ENCODE measurements at places on chromosomes 13 and 19.

DNA sequence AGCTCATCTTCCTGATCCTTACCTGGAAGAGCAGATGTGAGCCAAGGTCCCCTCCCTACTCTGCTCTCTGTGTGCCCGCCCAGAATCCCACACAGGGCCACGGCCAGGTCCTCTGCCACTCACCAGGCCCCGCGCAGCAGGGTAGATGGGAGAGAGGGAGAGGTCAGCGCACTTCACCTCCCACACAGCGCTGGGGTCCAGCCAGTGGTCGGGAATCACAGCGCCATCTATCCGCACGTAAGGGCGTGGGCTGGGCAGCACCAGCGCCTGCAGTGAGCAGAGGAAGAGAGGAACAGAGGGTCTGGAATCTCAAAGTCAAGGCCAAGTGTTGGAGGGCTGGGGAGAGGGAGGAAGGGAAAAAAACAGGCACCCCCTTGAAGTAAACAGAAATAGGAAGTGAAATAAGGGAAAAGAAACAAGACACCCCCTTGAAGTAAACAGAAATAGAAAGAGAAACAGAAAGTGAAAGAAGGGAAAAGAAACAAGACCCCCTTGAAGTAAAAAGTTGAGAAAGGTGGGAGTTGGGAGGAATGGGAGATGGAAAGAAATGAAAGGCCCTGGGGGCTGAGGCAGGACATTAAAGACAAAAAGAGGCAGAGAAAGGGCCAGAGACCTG is 7.0 kb upstream of the PLA2G4C start:
- DNase-seq = no peak

- DNase-seq = no peak
These were observed 297.9 kb upstream of the ARGLU1 start for GRCh38 chr13:106865716-106866440.

DNA sequence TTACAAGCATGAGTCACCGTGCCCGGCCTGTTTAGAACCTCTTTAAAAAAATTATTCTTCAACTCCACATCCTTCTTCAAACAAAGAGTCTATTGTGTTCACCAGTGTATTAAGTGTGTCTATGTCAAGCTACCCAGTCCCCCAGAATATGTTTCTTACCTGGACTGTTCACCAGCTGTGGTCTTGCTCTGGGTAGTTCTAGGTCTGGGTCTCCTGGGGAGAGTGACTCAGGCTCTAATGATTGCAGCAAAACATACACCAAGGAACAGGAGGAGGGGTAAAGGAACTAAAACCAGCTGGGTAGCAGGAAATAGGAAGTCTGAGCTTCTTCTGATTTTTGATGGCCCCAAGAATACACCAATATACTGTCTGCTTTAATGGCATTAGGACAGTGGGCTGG is at the start of gene FPR1:
TSS of gene FPR1 (minus strand) at position 224 of the 400 bp plus-strand sequence. CDS start 4,884 bp downstream, outside the sequence.
- DNase-seq = no peak

DNA sequence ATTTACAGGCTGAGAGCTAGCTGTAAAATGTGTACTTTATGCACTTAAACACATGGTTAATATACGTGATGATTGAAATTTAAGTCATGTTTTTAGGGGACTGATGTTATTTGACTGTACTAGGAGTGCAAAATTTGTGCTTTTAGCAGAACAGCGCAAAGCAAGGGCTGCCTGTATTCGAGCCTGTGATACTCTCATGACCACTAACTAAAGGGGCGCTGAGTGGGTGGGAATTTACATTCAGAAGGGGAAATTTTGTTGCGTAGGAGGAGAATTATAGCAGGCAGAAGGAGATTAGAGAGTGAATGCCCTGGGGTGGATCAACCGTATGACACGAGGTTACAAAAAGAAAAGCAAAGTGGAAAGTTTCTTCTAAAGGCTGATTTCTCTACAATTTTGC is 271.8 kb upstream of the HTR2A start:
- DNase-seq = no peak

DNA sequence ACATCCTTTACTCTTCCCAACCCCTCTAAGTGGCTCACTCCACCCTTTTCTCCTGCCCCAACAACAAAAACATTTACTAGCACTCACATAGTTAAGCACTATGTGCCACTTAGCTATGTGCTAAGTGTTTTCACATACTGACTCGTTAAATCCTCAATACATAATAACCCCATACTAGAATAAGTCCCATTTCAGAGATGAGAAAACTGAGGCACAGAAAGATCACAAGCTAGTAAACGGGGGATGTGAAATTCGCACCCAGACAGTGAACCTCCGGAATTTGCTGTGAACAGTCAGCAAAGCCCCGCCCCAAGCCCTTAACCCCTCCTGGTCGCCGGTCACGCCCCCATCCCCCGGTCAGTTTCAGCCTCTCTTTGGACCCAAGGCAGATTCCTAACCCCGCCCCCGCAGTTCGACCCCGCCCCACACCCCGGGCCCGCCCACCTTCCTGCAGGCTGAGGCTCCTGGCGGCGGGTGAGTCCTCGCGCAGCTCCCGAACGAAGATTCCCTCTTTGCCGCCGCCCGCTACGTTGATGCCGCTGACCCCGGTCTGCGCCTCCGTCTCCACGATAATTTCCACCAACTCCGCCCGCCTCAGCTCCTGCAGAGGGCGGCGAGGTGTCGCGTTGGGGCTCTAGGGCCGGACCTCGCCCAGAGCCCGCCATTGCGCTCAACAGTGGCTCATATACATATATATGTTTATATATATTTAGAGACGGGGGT is 9.8 kb downstream of the PRX start:
- DNase-seq = peak; percentile 61

GRCh38 chr13:71714802-71715375 is 152.1 kb downstream of the DACH1 start:
- DNase-seq = no peak

GRCh38 chr19:49553451-49554271 is 25.9 kb downstream of the RCN3 start:
- DNase-seq = no peak

DNA sequence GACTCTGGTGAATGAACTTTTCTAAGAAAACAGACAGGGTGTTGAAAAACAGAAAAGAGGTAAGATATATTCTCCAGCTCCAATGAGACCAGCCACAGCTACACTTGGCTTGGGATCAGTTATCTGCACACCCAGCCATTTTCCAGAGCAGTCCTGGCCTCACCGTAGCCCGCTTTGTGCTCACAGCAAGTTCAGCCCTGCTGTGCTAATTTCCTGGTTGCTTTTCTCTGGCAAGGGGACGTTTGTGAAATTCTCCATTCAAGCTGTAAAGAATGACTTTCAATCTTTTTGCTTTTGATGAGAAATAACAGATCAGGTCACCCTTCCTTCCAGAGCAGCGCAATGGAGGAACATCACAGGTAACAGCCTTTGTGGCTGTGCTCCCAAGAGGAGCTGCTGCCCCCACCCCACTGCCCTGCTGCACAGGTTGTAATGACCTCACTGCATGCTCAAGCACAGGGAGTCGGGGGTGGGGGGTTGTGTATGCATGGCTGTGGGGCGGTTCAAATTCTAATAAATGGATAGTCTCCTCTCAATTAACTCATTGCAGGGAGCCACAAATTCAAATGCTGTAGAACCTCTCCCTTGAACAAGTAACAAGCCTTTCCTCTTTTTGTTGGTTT is 516.6 kb upstream of the NBEA start:
- DNase-seq = no peak

GRCh38 chr19:1279782-1280341 is 4.5 kb downstream of the FAM174C start:
- peak; percentile 75 for DNase-seq

DNA sequence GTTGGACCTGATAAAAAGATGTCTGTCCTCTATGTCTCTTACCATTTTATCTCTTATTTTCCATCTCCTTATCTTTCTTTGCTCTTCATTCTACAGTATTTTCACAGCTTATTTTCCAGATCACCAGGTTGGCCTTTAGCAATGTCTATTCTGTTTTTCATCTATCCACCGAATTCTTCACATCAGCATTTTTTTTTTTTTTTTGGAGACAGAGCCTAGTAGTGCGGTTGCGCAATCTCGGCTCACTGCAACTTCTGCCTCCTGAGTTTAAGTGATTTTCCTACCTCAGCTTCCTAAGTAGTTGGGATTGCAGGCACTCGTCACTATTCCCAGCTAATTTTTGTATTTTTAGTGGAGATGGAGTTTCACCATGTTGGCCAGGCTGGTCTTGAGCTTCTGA is 49.0 kb downstream of the DNAJC15 start:
- DNase-seq = no peak

Data from activated CD4-positive, alpha-beta T cell treated with anti-CD3 and anti-CD28 coated beads for 24 hours (primary cell).